MV-4-11 (cell line): ENCODE measurements at places on chromosomes 7 and 10.

- DNase-seq, result peak; percentile 52
These were observed 8.9 kb upstream of the TRIM8 start for GRCh38 chr10:102635377-102635776.

DNA sequence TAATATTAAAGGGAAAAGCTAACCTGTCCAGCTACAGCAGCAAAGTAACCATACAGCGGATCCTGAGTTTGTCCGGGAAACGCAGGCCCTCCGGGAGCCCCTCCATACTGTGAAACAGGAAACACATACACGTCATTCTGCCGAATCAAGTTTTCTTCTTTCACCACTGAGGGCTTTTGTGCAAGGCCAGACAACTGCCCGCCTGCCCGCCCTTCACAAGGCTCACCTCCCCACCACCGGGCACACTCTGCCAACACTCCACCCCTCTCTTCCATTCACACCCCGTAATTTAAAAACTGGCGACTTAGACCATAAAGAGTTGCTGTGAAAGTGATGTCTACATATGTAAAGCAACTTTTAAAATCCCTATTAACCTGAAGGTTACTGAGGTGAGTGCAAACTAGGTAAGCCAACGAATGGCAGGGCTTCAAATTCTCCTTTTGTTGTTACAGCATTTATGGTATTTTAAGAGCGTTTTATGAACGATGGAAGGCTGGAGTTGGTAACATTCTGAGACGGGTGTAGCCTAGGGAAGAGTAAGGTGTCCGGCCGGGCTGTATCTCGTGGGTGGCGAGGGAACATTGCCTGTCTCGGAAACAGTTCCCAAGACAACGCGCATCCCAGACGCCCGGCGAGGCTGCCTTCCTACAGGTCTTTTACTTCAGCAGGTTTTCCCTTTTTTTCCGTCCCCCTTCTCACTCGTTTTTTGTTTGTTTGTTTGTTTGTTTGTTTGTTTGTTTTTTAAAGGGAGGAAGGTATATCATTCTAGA, 817 bp downstream of the SRI start:
- DNase-seq, result peak; percentile 60

- DNase-seq, result no peak
These were observed 19.5 kb downstream of the C10orf67 start for GRCh38 chr10:23325132-23325531.

GRCh38 chr7:68980011-68980410, 618.3 kb upstream of the AUTS2 start:
- DNase-seq, result peak; percentile 72

- no peak for DNase-seq
These were observed 162.0 kb upstream of the PLXNA4 start for GRCh38 chr7:132738254-132738653.

- DNase-seq, result peak; percentile 89
These were observed 135.3 kb upstream of the ITGB1 start for GRCh38 chr10:33093362-33093761.

DNA sequence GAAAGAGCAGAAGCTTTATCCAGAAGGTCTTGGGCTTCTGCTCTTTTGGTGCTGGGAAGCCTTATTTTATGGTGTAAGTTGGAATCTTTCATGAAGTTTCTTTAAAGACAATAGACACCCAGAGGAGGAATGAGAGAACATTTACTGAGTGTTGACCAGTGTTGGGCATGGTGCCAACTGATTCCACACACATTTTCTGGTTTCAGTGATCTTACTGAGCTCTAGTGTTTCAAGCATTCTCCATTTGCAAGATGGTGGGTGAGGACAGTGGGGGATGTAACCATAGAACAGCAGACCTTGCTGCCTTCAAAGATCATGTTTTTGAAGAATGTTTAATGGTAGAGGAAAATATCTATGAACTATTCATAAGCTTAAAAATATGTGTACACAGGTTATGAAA, 114.6 kb downstream of the LRMDA start:
- DNase-seq, result no peak

GRCh38 chr10:119159332-119159731, 6.2 kb downstream of the SFXN4 start:
- DNase-seq, result no peak

GRCh38 chr7:129315960-129316359, 91.1 kb downstream of the AHCYL2 start:
- no peak for DNase-seq

DNA sequence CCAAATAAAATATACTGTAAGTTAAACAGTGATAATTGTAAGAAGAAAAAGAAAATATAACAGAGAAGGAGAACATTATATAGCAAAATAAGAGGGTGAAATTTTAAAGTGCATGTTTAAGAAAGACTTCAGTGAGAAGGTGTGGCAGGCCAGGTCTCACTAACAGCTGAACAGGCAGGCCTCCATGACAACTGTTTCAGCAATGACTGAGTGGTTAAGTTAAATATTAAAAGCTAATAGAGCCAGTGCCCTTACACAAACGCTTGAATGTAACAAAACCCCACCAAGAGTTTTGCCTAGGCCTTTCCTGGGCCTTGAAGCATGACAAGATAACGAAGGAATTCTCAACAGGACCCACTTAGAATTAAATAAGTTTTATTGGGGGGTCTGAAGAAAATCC, 32.6 kb downstream of the CFAP43 start:
- no peak for DNase-seq

- no peak for DNase-seq
These were observed 3.8 kb downstream of the SSC4D start for GRCh38 chr7:76405738-76406137.
